Chondrocyte (in vitro differentiated cells): ENCODE measurements at places on chromosomes 6 and 20.

DNA sequence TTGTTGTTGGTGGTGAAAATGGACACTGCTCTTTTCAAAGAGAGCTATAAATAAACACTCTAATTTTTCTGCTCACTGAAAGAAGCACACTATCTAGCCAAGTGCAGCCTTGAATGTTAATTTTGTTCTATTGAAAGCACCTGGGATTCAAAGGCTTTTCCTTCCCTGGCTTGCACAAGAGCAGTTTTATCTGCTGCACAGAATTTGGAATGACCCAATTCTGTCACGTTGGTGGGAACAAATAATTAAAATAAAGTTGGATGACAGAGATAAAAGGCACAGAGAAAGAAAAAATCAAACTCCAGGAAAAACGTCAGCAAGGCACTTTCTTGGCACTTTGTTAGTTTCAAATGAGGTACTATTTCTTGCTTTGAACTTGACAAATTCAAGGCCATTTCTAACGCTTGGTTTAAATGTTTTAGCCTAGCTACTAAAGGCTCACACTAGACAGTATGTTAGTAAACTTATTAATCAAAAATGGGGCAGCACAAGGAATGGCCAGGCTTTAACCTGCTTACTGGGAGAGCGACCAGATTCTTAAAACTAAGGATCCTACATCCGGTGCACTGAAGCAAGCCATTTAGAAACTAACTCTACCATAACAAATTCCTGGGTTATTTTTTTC lies 145.5 kb upstream of the ARG1 start:
- DNase-seq: no peak

DNA sequence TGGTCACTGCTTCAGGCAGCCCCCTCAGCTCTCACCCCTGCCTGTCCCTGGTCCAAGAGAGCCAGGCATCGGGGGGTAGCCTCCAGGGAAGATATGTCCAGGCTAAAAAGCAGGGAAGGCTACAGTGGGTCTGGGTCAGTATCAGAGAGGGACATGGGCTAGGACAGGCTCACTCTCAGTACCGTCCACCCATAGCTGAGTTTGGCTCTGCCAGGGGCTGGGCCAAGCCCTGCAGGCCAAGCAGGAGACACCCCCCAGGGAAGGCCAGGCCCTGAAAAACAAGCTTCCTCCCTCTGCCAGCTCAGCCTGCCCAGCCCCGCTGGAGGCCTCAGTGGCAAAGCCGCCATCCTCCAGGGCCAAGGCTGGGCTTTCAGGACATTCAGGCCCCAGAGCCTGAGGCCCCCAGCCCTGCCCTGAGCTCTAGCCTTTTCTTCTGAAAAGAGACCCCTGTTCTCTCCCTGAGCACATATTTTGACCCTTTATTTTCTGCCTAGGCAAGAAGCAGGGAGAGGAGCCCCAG lies 28.6 kb upstream of the TGM2 start:
- no peak for DNase-seq

- no peak for DNase-seq
Observed at GRCh38 chr20:62952373-62952967, at the start of gene SLC17A9. SLC17A9 (plus strand) TSS chr20:62952709; CDS start chr20:62952831, 122 bp downstream.

GRCh38 chr20:33589059-33589458 lies 73.1 kb upstream of the C20orf144 start:
- no peak for DNase-seq

GRCh38 chr6:43095939-43096338 lies 19.8 kb downstream of the PTK7 start:
- DNase-seq: peak; percentile 40

GRCh38 chr20:38728191-38728781 lies 4.0 kb downstream of the SLC32A1 start:
- DNase-seq: no peak

DNA sequence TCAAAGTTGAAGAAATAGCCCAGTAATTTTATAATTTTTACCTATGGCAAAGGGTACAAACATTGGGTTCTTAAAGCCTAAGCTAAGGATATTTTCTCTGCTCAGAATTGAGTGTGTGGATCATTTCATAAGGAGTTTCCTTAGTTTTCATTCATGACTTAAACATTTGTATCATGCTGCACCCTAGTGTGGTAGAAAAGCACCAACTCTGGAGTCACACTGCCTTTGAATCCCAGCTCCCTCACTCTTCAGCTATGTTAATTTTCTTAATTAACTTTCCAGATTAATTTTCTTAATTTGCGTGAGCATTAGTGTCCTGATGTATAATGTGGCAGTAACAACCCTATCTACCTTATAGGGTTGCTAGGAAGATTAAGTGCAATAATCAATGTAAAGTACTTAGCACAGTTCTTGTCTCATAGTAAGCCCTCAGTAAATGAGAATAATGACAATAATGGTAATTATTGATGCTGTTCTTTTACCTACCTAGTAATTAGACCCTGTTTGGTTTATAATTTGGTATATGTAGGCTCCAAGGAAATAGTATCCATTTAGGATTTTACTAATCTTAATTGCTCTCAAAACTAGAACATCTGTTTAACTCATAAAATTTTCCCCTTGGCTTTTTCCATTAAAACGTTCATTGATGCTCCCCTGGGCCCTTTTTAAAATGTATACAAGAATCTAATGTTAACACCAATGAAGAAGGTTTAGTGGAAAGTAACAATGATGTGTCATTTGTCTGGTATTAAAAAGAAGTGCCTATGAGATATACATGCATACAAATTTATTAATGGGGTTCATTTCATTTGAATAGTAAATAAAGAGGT lies 31.6 kb downstream of the DSE start:
- DNase-seq: no peak

DNA sequence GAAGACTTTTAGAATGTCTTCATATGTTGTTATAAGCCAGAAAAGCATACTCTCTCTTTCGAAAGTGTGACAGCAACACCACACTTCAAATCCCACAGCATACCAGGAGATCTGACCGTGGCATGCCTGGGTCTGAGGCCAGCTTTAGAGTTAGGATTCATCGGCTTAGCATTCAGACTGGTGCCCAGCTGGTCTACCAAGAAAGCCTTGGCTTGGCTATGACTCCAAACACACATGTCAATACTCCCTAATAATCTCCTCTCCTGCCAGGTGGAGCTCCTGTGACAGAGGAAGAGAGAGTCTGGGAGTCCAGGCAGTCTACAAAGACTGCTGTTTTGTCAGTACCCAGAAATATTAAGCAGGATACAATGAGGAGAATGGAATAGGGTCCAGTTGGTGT lies 77.1 kb upstream of the MAN1A1 start:
- DNase-seq: no peak

DNA sequence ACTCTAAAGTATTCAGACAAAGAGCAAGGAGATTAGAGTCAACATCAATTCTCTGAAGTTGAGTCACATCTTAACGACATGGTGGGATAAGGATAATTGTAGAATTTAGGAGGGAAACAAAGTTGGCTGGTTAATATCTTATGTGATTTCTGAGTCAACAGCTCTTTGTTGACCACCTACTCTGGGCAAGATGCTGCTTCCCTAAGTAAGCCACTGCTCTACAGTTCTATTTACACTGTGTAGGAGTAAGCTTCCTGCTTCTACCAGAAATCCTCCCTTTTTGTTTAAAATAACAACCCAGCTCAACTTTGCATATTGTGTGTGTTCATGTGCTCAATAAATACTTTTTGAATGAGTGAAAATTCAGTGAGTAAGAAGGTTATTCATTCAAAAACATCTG lies 3.1 kb downstream of the HS3ST5 start:
- no peak for DNase-seq

GRCh38 chr6:112040956-112041355 lies 12.9 kb upstream of the CCN6 start:
- no peak for DNase-seq

GRCh38 chr6:147653631-147654030 lies 145.1 kb downstream of the SAMD5 start:
- DNase-seq: no peak

DNA sequence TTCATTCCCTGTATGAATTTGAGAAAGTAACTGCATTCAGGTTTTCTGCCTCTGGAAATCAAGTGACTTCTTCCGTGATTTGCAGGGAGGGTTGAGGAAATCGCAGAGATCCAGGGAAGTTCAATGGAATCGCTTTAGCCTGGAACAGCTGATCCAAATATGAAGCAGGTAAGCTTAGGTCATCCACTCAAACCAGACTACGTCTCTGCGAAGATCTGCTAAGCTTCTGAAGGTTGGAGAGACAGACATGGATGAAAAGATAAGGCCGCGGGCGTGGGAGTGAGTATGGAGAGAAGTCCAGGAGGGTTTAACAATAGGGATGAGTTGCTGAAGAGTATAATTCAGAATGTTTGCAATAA lies 34.2 kb upstream of the BTN3A2 start:
- no peak for DNase-seq

DNA sequence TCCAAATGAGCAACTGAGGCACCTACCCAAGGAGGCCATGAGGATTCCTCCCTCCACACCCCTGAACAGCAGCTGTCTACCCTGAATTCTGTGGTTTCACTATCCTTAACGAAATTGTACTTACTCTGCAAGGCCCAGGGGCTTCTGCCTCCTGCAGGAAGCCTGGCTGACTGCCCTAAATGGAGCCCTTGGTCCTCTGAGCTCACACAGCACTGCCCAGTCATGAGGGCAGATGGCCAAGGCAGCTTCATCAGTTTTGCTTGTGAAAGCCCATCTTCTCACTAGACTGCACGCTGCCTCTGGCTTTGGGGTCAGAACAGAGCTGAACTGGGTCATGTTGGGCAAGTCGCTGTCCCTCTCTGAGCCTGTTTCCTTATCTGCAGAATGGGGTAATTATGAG lies 26.4 kb upstream of the SIRPA start:
- DNase-seq: no peak

DNA sequence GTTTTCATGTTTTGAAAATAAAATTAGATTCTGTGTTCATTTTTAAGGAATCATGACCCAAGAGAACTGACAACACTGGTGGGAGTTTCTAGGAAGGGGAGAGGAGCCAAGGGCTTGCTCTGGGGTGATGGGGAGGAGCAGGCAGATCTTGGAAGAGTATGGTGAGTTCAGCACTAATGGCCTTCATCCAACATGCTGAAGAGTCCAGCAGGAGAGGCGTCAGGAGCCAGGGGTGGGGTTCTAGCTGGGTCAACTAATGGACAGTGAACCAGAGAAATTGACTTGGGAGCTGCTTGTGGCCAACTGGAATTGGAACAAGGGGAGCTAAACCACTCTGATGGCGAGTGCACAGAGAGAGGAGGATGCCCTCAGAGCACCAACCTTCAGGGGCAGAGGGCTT lies 107.1 kb downstream of the MRPL14 start:
- DNase-seq: no peak

DNA sequence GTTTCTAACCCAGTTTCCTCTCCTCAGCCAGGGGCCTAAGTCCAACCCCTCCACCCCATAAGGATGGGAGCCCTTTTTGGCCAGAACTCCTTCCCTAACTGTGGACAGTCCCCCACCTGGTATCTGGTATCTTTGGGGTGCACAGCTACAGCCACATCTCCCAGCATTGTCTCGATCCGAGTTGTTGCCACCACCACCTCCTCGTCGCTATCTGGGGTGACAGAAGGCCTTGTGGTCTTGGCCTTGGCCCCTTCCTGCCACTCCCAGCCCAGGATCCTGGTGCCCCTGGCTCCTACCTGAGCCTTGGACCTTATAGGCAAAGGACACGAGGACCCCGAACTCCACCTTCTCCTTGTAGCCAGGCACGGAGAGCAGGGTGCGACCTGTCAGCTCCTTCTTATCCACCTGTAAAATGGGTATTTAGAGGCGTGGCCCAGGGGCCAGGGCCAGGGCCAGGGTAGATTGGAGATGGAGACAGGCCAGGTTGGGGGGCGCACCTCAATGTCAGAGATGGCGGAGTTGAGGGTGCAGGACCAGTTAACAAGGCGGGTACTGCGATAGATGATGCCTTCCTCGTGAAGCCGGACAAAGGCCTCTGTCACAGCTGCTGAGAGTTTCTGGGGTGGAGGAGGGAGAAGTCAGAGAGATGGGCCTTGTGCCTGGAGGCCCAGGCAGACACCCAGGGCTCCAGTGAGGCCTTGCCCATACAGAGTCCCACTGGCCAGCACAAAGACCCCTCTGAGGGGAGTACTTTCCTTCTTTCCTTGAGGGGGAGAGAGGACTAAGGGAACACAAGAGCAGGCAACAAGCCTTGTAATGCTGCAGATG lies 7.2 kb upstream of the VWA7 start:
- no peak for DNase-seq

- DNase-seq: no peak
Observed at GRCh38 chr6:105442369-105442768, 39.5 kb upstream of the PREP start.

GRCh38 chr6:97726378-97726777 lies 443.4 kb upstream of the MMS22L start:
- DNase-seq: no peak

DNA sequence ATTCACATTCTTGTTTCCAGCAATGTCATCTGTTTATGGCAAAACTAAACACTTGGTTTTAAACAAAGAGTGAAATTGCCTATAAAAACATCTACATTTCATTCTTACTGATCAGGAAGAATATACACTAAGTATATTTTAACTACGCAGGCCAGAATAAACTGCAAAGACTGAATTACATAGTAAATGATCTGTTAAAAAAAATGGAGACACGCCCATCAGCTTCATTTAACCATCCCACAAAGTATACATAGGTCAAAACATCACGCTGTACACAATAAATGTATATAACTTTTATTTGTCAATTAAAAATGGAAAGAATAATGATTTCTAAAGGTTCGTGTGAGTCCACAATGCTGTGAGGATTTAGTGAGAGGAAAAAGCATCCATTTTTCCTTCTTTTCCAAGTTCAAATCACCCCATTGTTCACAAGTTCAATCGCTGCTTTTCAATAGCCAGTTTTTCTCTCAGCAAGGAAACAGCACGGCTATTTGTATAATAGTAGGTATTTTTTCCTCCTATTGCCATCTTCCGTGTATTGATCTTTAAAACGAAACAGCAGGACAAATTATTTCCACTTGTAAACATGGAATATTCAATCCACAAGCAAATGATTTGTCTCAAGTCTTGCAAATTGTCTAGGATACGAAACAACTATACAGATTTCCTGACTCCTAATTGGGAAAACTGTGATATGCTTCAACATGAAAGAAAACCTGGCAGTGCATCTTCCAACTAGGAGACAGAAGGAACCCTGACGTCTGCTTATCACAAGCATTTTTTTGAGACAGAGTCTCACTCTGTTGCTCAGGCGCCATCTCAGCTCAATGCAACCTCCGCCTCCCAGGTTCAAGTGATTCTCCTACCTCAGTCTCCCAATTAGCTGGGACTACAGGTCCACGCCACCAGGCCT lies 10.6 kb downstream of the SFT2D1 start:
- no peak for DNase-seq

GRCh38 chr6:151998784-151999183 lies 191.3 kb downstream of the ESR1 start:
- no peak for DNase-seq

- DNase-seq: no peak
Observed at GRCh38 chr6:139778688-139779087, 404.2 kb upstream of the CITED2 start.
